ENCODE measurements at places on chromosomes 5 and 9.
A peak's percentile ranks its signal among the peaks of the same experiment; 100 is the strongest.

GRCh38 chr5:72379936-72380335 is 59.8 kb downstream of the PTCD2 start:
- DNase-seq = peak; percentile 17

GRCh38 chr9:121865884-121866283 is 214.4 kb downstream of the DAB2IP start:
- DNase-seq = no peak

DNA sequence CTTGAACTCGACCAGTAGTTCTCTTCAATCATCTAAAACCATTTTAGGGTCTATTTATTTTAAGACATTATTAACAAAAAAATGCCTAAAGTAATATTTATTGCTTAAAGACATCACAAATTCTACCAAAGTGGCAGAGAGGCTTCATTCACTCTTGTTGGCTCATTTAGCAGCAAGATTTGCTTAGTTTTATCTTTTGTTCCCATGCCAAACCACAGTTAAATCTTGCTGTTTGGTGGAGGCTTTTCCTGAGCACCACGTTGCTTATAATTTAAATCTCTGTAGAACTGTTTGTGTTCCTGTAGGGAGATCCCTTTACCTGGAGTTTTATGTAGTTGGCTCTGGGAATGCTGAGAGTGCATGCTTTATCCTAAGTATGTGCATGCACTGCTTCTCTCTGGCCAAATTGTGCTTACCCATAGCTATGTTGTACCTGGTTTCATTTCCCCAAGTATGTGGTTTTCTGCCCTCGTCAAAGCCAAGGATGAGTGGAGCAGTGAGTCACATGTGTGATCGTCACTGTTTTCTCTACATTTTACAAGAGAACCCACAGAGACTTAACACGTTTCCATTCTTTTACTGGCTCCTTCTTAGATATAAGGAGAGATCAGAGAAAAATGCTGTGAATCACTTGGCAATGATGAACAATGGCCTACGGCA is 42.1 kb upstream of the MAST4 start:
- DNase-seq = no peak

GRCh38 chr5:95439801-95440493 is 48.8 kb downstream of the FAM81B start:
- DNase-seq = no peak

GRCh38 chr5:173268750-173269432 is 33.9 kb upstream of the NKX2-5 start:
- DNase-seq = no peak
